NCI-H2081 treated with DMSO at 0.1 percent for 48 hours (cell line): ENCODE measurements at places on chromosomes 12 and 14.

DNA sequence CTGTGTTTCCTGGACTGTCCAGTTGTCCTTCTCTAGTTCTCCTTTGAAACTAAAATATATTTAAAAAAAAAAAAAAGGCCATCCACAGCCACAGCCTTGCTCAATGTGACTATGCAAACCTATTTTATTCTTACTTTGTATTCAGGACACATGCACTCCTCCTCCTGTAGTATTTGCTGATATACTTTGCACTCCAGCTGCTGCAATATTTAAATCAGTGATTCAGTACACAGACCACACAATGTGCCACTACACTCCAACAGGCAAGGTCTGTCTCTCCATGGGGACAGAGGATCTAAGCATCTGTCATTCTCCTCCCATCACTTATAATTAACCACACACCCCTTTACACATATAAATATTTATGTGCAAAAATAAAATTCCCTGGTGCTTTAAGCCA, 40.2 kb upstream of the CCDC196 start:
- DNase-seq: no peak

GRCh38 chr14:104389326-104390220, 190.0 kb upstream of the C14orf180 start:
- DNase-seq: no peak

GRCh38 chr14:93949511-93950075, 22.4 kb downstream of the FAM181A start:
- no peak for DNase-seq

GRCh38 chr12:49088150-49088931, 6.3 kb downstream of the DHH start:
- DNase-seq: peak; percentile 84

GRCh38 chr12:105239304-105239703, 3.3 kb upstream of the APPL2 start:
- DNase-seq: no peak

GRCh38 chr12:57958061-57958657, 16.8 kb downstream of the ATP23 start:
- DNase-seq: no peak

DNA sequence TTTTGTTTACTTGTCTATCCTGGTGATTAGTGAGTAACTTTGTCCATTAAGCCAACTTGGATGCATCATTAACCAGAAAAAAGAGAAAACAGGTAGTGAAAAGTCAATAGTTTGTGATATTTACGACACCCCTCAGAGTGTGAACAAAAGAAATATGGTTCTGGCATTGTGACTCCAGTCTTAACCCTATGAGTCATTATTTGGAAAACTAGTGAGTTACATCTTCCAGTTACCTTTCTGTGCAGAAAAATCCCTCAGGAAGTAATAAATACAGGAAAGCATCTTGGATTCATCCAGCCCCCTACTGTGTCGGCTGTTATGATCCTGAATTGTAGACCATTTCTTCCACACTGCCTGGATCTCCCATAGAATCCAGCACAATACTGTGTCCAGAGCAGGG, 379.1 kb downstream of the GALC start:
- DNase-seq: no peak

DNA sequence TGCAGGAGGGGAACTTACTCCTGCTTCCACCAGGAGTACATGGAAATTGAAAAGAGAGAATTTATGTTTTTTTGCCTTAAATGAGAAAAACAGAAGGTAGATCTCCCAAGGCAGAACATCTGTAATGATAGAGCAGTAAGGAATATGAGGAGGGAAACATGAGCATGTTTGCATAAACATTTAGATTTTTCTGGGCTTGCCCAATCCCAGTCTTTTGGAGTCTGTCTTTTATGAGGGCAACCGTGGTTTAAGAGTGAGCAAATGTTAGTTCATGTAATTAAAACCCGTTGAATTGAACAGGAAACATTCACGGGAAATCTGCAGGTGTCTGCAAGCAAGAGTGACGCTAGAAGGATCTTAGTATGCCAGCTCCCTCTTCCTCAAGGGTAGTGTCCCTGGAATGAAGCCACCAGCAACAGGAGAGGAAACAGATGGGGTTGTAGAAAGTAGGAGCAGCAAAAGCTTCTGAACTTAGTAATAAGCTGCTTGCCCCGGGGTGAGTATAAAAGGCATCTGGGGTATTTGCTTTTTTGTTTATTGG, 79.3 kb downstream of the ARF6 start:
- DNase-seq: peak; percentile 49

GRCh38 chr14:92651106-92651757, 97.2 kb downstream of the LGMN start:
- DNase-seq: no peak
